Stimulated activated CD4-positive, alpha-beta T cell treated with anti-CD3 and anti-CD28 coated beads, TNF-alpha, amount 100 ng/mL, for 4 hours (primary cell): ENCODE measurements at places on chromosomes 11 and 22.

DNA sequence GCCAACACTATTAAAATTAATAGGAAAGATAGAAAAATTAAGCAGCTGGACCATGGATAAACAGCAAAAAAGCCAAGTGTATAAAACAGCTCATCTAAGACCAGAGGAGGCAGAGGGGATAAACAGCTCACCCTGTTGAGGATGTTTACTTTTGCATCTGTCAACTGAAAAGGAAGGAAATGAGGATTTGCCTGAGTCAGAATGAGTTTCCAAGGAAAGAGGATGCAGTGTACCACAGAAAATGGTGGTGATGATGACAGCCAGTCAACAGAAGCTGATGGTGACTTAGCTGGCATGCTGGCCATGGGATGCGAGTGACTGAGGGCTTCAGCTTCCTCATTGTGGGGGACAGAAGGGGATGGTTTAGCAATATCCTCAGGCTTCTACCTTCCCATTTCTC lies 183.5 kb downstream of the KIRREL3 start:
- DNase-seq, result no peak

GRCh38 chr11:113465786-113466185 lies 9.4 kb downstream of the DRD2 start:
- no peak for DNase-seq

DNA sequence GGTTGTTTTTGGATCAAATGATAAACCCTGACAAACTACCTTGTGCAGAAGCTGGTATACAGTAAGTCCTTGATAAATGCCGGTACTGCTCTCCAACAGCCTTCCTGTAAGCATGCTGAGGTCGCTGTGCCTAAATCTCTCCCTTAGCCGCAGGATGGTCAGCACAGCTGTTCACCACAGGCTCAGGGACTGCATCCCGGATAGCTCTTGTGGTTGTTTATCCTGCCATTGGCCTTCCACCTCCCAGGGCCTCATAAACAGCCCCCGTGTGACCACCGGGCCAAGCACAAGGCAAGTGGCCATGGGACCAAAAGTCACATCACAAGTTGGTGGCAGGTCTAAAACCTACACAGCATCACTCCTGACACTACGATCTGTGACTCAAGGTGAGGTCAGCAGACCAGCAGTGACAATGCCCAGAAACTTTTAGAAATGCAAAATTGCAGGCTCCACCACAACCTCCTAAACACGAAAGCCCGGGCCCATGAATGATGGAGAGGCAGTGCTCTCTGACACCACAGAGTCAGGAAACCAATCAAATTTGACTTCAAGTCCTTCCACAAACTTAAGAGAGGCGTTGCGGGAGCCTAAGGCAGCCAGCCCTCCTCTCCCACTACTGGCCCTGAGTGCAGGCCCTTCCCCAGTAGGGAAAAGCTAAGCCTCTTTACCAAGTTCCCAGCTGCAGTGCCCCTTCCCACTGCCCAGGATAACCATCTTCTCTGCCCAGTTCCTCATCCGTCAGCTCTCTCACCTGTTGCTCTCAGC lies 3.9 kb downstream of the SPATA19 start:
- no peak for DNase-seq

DNA sequence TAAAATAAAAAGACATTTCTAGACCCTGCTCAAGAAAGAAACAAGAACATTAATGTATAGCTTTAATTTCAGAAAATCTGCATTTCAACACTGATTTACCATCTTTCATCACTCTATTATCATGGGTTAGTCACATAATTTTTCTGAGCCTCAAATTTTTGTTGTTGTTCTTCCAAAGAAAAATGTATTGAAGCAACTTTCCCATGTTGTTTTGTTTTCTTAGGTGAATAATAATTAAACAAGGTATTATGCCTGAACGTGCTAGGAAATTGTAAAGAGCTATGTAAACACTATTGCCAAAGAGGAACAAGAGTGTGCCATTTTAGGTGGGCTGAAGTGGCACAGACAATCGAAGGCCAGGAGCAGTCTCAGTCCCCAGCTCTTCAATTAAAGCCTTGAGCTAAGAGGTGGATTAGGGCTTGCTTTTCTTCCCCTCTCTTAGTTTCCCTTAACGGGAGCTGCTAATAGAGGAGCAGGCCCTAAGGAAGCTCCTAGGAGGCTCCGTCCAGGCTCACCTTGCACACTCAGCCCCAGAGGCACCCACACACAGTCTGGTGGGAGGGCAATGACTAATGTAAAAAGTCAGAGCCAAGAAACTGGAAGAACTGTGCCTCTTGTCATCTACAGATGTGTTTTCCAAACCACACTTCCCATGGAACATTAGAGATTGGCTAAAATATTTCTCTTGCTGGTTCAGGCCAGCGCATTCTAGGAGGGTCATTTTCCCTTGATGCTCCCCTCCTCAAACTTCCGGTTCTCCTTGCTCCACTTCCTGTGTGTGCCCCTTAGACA lies 8.8 kb upstream of the UBASH3B start:
- no peak for DNase-seq

DNA sequence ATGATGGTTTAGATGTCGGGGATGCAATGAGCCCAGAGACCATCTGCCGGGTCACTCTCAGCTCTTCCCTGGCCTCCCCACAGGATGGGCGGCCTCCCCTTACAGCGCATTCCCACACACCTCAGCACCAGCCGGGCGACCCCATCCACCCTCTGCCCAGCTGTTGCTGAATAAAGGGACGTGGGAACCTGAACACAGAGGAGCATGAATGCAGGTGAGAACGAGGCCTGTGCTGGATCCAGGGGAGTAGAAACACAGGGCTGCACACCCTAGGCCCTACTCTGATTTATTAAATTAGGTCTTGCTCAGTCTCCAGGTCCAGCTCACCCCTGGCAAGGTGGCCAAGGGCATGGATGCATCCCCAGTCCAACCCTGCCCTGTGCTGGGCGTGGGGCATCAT lies 180.5 kb downstream of the CTTN start:
- DNase-seq, result no peak

DNA sequence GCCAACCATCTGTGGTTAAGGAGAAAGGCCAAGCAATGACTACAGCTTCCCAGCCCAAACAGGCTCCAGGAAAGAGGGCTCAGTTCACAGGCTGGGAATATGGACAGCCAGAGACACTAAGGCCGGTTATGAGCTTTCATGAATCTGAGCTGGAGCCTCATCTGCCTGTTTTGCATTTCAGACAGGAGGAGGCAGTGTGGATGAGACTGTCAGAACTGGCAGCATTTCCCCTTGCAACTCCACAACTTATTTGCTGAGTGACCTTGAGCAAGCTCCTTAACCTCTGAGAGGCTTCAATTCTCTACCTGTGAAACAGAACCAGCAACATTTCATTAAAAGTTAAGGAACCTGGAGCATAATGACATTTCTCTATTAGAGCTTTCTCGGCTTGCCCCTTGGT lies 264.0 kb downstream of the ETS1 start:
- no peak for DNase-seq

- DNase-seq, result no peak
Observed at GRCh38 chr11:122717264-122717867, 61.8 kb downstream of the UBASH3B start.

- no peak for DNase-seq
Observed at GRCh38 chr11:55658031-55658573, 3.9 kb upstream of the OR4C6 start.

DNA sequence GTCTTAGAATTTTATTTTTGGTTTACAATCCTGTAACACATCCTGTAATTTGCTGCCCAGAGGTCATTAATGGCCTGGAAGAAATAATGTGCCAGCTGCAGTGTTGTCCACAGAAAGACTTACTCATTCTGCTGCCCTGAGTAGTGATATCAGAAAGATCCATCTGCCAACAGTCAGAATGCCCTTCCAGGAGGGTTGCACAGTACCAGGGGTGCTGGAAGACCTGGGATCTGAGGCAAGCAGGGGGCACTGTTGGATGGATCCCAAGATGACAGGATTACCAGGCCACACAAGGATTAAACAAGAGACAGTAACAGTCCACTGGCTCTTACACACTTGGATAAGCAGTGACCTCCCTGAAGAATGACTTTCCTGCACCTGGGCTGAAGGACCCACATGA lies 93.8 kb upstream of the TOP3B start:
- no peak for DNase-seq

- no peak for DNase-seq
Observed at GRCh38 chr11:3623121-3623520, 18.7 kb downstream of the ART5 start.

- no peak for DNase-seq
Observed at GRCh38 chr11:28849053-28849452, 740.9 kb downstream of the METTL15 start.

- DNase-seq, result no peak
Observed at GRCh38 chr11:35978183-35978582, 34.3 kb downstream of the LDLRAD3 start.

DNA sequence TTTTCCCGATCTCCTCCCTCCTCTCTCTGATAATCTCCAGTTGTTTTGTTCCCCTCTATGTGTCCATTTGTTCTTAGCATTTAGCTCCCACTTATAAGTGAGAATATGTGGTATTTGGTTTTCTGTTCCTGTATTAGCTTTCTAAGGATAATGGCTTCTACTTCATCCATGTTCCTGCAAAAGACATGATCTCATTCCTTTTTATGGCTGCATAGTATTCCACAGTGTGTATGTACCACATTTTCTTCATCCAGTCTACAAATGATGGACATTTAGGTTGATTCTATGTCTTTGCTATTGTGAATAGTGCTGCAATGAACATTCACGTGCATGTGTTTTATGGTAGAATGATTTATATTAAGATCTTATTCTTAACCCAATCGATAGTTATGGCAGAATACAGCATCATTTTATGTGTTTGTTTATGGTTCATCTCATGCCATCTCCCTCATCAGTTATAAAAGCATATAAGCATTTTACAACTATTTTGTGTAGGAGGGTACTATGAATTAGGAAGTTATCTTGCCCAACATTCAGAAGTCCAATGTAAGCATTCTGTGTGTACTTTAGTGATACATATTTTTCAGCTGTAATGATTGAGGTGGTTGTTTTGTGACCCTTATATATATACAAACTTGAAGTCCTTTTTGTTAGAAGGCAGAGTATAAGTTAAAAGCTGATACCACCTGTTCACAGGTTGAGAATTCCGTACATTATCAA lies 3.2 kb downstream of the MS4A3 start:
- no peak for DNase-seq

DNA sequence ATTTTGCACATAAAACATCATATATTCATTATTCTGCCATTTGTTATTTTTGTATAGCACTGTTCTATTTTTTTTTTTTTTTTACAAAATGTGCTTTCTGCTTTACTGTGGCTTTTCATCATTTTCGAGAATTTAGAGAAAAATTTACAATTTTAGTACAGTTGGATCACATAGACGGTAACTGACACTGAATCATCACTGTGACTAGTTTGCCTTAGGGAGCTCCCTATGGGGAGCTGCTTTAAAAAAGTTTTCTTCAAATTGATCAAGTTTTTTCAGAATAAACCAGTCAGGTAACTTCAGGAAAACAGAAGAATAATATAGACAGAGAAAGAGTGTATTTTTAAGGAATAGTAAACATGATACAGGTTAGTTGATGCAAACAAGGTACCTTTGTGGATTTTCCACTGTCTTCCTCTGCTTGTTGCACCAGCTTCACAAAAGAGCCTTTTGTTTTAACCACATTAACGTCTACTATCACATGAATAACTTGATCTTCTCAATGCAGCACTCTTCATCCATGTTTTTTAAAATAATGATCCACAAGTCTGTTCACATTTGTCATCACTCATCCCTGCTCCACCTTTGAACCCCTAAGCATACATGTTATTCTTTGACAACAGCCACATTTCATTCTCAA lies 327.0 kb downstream of the DYNC2H1 start:
- DNase-seq, result no peak

DNA sequence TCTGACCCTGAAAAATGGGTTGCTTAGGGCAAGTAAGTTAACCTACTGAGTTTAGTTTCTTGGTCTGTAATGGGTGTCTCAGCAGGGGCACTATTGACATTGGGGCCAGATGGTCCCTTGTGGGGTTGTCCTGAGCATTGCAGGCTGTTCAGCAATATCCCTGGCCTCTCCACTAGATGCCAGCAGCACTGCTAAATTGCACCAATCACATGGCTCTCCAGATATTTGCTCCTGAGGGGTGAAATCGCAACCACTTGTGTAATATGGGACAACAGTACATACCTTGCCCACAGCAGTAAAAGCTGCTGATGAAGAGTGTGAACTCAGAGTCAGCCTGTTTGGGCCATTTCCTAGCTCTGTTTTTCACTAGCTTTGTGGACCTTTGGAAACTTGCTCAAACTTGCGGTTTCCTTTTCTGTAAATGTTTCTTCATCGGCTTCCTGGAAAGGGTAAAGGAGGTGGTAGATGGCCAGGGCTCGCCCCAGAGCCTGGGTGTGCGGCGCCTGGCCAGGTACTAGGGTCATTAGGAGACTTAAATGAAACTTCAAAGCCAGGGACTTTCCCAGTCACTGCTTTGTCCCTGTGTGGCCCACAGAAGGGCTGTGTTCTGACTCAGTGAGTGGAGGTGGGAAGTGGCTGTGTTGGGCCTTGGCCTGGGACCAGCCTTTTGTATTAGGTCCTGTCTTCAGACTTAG lies 13.0 kb downstream of the NCF4 start:
- DNase-seq, result no peak

GRCh38 chr22:41948142-41948541 lies 1.2 kb upstream of the CENPM start:
- DNase-seq, result no peak

DNA sequence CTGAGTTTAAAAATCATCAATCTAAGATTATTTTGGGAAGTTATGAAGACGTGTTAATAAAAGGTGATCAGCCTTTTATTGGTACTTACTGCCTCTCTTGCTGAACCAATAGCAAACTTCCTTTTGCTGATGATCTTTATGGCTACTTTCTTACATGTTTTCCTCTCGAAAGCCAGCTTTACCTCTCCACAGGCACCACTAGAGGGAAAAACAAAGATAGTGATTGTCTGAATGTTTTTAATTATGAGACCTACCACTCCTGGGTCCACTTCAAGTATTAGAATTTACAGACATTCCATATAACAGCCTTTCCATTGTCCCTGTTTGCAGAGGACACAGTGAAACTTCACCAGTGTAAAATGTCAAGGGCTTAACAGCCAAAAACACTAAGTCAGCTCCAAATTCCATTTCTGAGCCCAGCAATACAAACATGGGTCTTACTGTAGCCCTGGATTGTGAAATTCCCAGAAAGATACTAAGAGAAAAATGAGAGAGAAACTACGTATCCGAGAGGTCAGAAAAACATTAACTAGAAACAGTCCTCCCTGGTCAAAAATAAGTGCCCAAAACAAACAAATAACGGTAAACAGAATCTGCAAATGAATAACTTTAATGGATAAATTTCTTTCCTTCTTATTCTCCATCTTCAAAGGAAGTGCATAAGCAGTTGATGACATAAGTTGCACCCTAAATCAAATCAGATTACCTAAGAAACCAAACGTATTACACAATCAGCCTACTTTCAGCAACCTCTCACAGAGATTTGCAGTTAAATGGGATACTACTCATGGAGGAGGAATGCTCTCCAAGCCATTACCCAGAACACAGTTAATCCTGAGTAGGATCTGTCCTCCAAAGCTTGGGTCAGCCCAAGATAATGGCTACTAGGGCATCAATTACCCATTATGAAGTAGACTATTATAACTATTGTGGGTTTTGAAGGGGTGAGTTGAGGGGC lies 29.5 kb downstream of the CHEK2 start:
- DNase-seq, result no peak

- no peak for DNase-seq
Observed at GRCh38 chr11:102449651-102450570, 2.7 kb downstream of the TMEM123 start.
